ENCODE measurements at places on chromosomes 12 and 14.

GRCh38 chr12:53391724-53392123, 11.7 kb downstream of the SP1 start:
- DNase-seq = no peak

DNA sequence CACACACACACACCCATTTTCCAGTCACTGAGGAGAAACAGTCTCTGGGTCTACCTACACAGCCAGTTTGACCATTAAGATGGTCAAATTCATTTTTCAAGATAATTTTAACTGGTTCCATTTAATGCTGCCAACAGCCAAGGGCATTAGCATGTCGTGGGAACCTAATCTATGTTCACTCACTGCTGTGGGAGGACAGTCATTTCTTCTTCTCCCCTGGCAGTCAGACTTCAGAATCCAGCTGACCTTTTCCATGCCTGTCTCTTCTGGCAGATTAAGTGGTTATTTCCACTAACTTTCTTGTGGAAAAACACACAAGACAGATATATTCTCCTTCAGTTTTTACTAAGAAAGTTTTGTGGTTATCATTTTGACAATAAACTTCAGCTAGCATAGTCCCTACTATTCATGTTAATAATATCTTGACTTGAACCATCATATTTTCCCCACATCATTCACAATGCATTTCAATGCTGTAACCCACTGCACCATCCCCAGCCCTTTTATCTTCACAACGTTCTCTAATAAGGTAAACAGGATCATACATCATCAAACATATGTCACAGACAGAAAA, 82.2 kb downstream of the DAD1 start:
- no peak for DNase-seq

- peak; percentile 25 for DNase-seq
Measured at GRCh38 chr14:85122690-85123089, 407.3 kb upstream of the FLRT2 start.

GRCh38 chr14:55192054-55192621, 753 bp upstream of the DLGAP5 start:
- no peak for DNase-seq

Data from AG09309 (cell line).